Thoracic aorta (tissue), 2 donors: ENCODE measurements at places on chromosomes 5 and 9. TPM values are rescaled to one million over a fixed set of nuclear protein-coding genes. Genes with fewer than 3 reads are reported as not detected.

The STING1 gene
- 202 TPM for total RNA-seq

The ANXA6 gene
- total RNA-seq = 349 TPM

The PKN3 gene
- 4.4 TPM for total RNA-seq

The GCNT4 gene
- total RNA-seq = 3.5 TPM

GRCh38 chr5:175168882-175169507 lies 275.0 kb downstream of the DRD1 start:
- no peak overlapping the region for H3K27ac ChIP-seq
- no peaks in the 10 kb centered on the region for H3K27me3 ChIP-seq
- no peaks in the 10 kb centered on the region for H3K4me1 ChIP-seq
- DNase-seq = no peak
- H3K36me3 ChIP-seq = no peaks in the 10 kb centered on the region

The SLC22A4 gene
- 2.1 TPM for total RNA-seq

The HMGCR gene
- 13.2 TPM for total RNA-seq

- no peak overlapping the region for H3K4me3 ChIP-seq
- no peak overlapping the region for H3K27ac ChIP-seq
- no peak for DNase-seq
- peaks cover 12% of the 10 kb centered on the region for H3K36me3 ChIP-seq
- H3K27me3 ChIP-seq = no peaks in the 10 kb centered on the region
Observed at GRCh38 chr5:110757118-110757729, 18.4 kb downstream of the SLC25A46 start.

DNA sequence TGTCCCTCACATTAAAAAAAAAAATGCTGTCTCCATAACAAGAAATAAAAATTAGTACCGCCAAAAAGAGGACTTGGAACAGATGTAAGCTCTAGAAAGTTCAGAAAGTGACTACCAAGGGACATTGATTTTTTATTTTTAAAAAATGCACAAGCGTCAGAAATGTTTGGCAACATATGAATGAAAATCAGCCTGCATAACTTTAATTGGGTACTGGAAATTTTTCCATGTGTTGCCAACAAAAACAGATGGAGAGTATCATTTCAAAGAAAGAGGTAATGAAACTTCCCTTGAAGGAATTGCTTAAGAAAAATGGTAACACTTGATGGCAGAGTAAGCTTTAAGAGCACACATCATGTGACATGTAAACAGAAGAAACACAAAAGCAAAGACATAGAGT lies 47.2 kb downstream of the OR2K2 start:
- no peak overlapping the region for H3K4me3 ChIP-seq
- DNase-seq = no peak
- H3K36me3 ChIP-seq = no peaks in the 10 kb centered on the region
- no peak overlapping the region for H3K27ac ChIP-seq
- H3K27me3 ChIP-seq = no peaks in the 10 kb centered on the region

- H3K4me1 ChIP-seq = peaks cover 30% of the 10 kb centered on the region
- H3K27me3 ChIP-seq = no peaks in the 10 kb centered on the region
- no peak for DNase-seq
- no peaks in the 10 kb centered on the region for H3K36me3 ChIP-seq
- peak overlapping the region; percentile 93 for H3K27ac ChIP-seq
Observed at GRCh38 chr5:6705088-6705487, 8.1 kb upstream of the TENT4A start.

The ANKRD18B gene
- not detected for total RNA-seq

DNA sequence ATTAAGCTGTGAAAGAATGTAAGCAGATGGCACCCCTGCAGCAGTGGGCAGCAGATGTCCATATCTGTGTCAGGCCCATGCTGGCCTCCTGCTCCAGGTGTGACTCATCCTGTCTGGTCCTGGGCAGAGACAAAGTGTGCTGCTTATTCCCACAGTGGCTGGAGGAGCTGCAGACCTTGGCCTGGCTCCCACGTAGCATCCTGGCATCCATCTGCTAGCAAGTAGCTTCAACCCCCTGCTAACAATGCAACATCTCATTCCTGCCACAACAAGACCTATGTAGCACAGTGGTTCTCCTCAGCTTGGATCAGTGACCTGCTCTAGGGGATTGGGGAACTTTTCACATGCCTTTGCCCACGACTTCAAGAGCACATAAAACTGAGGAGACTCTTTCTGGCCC lies 126.4 kb upstream of the SLC12A2 start:
- peaks cover 15% of the 10 kb centered on the region for H3K4me1 ChIP-seq
- H3K27ac ChIP-seq = no peak overlapping the region
- DNase-seq = no peak
- H3K36me3 ChIP-seq = no peaks in the 10 kb centered on the region

GRCh38 chr5:71988808-71989207 lies 118.5 kb upstream of the MAP1B start:
- no peak for DNase-seq
- no peaks in the 10 kb centered on the region for H3K4me1 ChIP-seq
- H3K36me3 ChIP-seq = no peaks in the 10 kb centered on the region
- H3K4me3 ChIP-seq = no peak overlapping the region
- H3K27me3 ChIP-seq = no peaks in the 10 kb centered on the region
- no peak overlapping the region for H3K27ac ChIP-seq

DNA sequence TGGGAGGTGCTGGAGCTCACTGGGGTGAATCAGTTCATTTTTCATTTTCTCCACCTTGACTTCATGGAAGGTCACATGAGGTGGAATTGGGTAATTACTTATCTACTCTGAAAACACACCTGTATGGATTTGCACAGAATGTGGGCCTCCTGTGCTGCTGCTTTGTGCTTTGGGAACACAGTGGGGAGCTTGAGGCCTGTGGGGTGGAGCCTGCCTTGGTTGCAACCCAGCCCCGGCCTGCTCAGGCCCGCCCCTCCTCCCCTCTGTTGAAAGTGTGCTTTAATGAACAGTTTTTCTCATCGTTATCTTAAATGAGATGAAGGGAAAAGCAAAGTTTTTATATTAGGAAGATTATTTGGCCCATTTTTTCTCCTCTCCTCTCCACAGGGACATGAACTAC lies 28.5 kb upstream of the DMRT3 start:
- no peak overlapping the region for H3K27ac ChIP-seq
- no peak overlapping the region for H3K4me3 ChIP-seq
- no peaks in the 10 kb centered on the region for H3K27me3 ChIP-seq
- DNase-seq = no peak

DNA sequence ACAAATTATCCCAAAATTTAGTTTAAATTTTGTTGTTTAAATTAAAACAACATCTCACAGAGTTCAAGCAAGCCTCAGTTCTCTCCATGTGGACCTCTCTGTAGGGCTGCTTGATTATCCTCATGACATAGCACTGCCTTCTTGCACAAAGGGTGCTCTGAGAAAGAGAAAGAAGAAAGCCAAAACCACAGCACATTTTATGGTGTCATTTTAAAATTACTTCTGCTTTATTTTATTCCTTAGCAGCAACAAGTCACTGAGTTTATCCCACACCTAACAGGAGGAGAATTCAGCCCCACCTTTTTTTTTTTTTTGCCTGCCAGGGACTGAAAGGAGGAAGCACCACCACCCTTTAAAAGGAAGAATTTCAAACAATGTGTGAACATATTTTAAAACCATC lies 12.8 kb upstream of the KCNV2 start:
- no peak overlapping the region for H3K27ac ChIP-seq
- no peaks in the 10 kb centered on the region for H3K4me1 ChIP-seq
- H3K36me3 ChIP-seq = no peaks in the 10 kb centered on the region
- DNase-seq = no peak
- H3K27me3 ChIP-seq = no peaks in the 10 kb centered on the region
- no peak overlapping the region for H3K4me3 ChIP-seq

GRCh38 chr9:17065062-17065461 lies 69.8 kb upstream of the CNTLN start:
- H3K27ac ChIP-seq = no peak overlapping the region
- no peaks in the 10 kb centered on the region for H3K4me1 ChIP-seq
- H3K4me3 ChIP-seq = no peak overlapping the region
- DNase-seq = no peak
- H3K27me3 ChIP-seq = no peaks in the 10 kb centered on the region

The FAM78A gene
- 5.7 TPM for total RNA-seq

- peak overlapping the region; percentile 23 for H3K4me3 ChIP-seq
- H3K27me3 ChIP-seq = no peaks in the 10 kb centered on the region
- DNase-seq = no peak
- H3K27ac ChIP-seq = peak overlapping the region; percentile 89
Observed at GRCh38 chr9:95073042-95073607, 244.4 kb downstream of the FANCC start.

- DNase-seq = no peak
- H3K27ac ChIP-seq = no peak overlapping the region
- H3K4me3 ChIP-seq = no peak overlapping the region
- no peaks in the 10 kb centered on the region for H3K27me3 ChIP-seq
- no peaks in the 10 kb centered on the region for H3K4me1 ChIP-seq
- no peaks in the 10 kb centered on the region for H3K36me3 ChIP-seq
Observed at GRCh38 chr5:17816944-17817343, 182.7 kb downstream of the TAF11L14 start.

DNA sequence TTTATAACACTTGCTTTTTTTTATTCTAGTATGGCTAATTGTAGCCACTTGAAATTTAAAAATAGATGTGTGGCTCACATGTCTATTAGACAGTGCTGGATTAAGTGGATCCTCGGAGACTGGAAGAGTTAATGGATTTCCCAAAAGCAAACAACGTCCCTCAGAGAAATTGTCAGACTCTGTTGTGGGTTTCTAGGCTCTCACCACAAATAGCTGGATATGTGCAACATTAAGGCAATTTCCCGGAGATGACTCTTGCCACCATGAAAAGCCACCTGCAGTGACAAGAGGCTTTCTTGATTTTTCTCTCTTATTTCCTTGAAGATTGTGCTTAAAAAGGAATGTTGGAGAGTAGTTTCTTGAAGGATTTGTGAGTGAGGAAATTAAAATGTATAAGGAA lies 43.2 kb downstream of the TMEM167A start:
- no peaks in the 10 kb centered on the region for H3K36me3 ChIP-seq
- no peaks in the 10 kb centered on the region for H3K4me1 ChIP-seq
- no peak overlapping the region for H3K27ac ChIP-seq
- no peak for DNase-seq
- H3K27me3 ChIP-seq = no peaks in the 10 kb centered on the region
- H3K4me3 ChIP-seq = no peak overlapping the region

The ZNF366 gene
- total RNA-seq = 2.2 TPM

The HNRNPH1 gene
- 442 TPM for total RNA-seq

The SCGB3A2 gene
- total RNA-seq = not detected

DNA sequence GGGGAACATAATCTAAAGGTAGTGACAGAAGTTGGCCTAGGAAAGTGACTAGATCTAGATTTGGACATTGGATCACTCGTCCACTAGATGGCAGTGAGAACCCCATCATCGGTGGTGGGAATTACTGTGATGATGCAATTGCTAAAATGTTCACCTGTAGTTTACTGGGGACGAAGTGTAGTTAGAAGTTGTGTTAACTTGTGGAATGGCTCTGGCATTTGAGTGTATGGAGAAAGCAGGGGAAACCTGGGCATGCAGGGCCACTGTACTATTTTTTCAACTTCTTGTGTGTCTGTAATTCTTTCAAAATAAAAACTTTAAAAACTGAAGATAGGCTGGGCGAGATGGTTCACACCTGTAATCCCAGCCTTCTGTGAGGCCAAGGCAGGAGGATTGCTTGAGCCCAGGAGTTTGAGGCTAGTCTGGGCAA lies 75.5 kb downstream of the PHAX start:
- H3K36me3 ChIP-seq = no peaks in the 10 kb centered on the region
- H3K4me3 ChIP-seq = no peak overlapping the region
- no peaks in the 10 kb centered on the region for H3K27me3 ChIP-seq
- no peak overlapping the region for H3K27ac ChIP-seq

DNA sequence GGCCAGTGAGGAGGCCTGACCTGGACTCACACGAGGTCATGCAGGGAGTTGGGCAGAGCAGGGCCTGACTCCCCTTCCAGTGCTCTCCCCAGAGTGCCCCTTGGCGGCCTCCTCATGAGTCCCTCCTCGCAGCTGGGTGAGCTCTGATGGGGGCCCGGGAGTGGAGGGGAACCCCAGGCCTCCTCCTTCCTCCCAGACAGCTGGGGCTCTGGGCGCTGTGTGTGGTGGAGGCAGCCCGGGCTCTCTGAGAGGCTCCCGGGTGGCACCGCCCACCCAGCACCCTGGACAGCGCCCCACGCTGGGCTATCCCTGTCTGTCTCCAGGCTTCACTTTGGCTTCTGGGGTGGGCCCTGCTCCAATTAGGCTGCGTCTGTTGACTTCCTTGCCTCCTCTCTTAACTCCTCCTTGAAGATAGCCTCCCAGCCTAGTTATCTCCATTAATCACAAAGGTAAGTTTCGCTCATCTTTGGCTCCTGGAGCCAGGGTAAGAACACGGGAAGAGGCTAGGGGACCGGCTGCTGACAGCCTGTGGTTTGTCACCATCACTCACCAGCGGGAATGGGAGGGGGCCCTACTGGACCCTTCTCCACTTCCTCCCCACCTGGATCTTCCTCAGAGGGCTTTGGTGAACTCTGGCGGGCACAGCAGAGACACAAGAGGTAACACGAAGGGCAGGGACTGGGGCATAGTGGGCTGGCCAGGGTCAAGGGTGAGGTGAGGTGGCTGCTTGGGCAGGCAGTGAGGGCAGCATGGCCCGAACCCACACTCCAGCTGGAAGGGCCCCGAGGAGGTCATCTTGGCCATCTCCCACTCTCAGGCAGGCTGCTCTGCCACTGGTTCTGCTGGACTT lies 13.1 kb downstream of the PSD2 start:
- no peaks in the 10 kb centered on the region for H3K27me3 ChIP-seq
- H3K4me3 ChIP-seq = no peak overlapping the region
- no peaks in the 10 kb centered on the region for H3K36me3 ChIP-seq
- no peaks in the 10 kb centered on the region for H3K4me1 ChIP-seq

The AFF4 gene
- total RNA-seq = 142 TPM

DNA sequence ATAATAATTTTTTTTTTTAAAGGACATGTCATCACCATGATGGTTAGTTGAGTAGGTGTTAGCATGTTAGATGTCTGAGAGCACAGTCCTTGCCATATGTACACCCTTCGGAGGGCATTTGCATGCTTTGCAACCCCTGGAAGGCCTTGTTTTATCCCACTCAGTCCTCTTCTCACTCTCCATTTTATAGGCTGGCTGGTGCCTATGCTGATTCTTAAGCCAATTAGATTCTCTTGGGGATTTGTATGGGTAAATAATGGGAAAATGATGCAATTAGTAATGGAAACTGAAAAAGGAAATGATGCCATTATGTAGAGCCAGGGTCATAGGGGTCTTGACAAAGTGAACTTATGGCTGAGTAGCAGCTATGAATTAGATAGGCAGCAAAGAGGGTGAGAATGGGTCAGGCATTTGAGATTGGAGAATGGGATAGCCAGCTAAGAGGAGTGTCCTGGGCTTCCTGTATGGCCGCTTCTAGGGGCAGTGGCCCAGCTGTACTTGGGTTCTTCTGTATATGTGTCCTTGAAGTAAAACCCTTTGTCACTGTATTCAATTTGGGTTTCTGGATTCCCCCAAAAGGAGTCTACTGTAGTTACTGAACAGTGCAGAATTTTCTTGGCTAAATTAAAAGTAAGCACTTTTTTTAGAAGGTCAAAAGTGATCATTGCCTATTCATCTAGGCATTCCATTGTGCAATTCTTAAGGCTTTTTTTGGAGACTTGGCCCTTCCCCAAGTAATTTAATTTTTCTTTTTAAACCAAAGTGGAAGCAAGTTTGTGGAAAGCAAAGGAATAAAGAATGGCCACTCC lies 31.6 kb downstream of the LRRTM2 start:
- no peak for DNase-seq
- H3K27me3 ChIP-seq = no peaks in the 10 kb centered on the region
- no peaks in the 10 kb centered on the region for H3K36me3 ChIP-seq
- peak overlapping the region; percentile 16 for H3K4me3 ChIP-seq

GRCh38 chr9:101706997-101707396 lies 31.4 kb downstream of the GRIN3A start:
- no peak for DNase-seq
- no peaks in the 10 kb centered on the region for H3K27me3 ChIP-seq
- no peak overlapping the region for H3K27ac ChIP-seq
- H3K4me1 ChIP-seq = no peaks in the 10 kb centered on the region
- H3K4me3 ChIP-seq = no peak overlapping the region

The ENHO gene
- not detected for total RNA-seq
